Stimulated activated CD8-positive, alpha-beta memory T cell treated with anti-CD3 and anti-CD28 coated beads, Interleukin-7, amount 100 ng/mL, for 24 hours (primary cell): ENCODE measurements at places on chromosomes 5 and 9.

DNA sequence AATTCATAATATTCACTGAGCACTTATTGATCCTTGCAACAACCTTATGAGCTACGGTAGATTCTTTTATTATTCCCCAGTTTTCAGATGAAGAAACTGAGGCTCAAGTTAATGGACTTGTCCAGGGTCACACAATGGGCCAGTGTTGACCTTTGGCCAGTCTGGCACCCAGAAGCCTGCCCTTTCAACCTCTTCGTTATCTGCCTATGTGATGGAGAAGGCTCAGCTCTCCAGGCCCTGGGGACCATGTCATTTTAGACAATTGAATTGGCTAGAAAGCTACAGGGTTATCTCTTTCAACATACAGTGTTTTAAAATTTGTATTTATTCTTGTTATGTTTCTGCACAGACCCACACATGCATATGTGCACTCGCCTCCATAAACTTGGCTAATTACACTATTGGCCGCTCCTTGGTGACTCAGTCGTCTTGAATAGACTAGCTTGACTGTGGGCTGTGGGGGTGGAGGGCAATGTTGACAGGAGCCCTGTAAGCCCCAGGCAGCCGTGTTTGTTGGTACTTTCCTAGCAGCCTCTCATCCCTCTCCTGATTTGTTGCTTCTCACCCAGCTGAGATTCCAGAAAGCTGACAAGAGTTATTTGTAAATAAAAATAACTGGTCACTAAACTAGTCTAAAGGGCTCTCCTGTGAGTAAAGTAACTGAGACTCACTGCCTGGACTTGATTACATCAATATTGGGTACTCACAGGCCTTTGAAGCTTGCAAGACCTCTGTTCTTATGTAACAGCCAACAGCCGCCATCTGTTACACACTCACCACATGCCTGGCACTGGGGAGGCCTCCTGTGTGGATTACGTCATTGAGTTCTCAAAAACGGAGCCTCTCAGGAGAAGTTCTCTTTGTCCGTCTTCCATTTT lies 8.5 kb upstream of the ANGPTL2 start:
- DNase-seq: no peak

GRCh38 chr5:4027088-4027734 lies 431.6 kb downstream of the IRX1 start:
- no peak for DNase-seq

GRCh38 chr9:125418404-125418803 lies 156.8 kb downstream of the GAPVD1 start:
- DNase-seq: no peak

- no peak for DNase-seq
These were observed 134.9 kb upstream of the LPCAT1 start for GRCh38 chr5:1658665-1659064.

DNA sequence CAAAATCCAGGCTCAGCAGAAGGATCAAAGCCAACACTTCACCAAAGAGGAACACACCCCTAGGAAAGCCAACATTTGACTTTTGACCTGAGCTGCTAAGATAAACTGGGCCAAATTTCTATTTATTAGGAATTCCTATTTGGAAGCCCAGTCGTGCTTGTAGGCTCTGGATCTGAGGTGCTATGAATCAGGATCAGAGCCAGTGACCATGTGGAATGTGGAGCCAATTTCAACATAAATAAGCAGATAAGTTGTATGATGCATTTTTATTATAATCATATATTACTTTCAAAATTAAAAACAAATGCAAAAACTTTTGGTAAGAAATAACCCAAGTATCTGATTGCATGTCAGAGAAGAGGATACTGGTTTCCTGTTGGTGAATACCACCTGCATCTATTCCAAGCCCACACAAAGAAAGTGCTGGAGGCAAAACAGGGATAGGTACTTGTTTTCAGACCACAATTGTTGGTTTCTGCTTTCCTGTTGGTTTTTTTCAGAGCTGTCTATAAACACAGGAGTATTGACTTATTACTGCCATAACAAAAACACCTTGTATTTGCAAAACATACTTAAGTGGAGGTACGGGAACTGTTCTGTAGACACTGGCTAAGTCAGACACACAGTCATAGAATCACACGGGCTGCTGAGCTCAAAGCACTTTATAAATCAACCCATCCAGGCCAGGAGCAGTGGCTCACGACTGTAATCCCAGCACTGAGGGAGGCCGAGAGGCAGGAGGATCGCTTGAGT lies 52.8 kb downstream of the ARL15 start:
- no peak for DNase-seq

- no peak for DNase-seq
These were observed 1147.5 kb upstream of the C9orf72 start for GRCh38 chr9:28720746-28721145.
